Activated T-helper 1 cell treated with Interleukin-2 at 50 U/mL for 16 hours (primary cell): ENCODE measurements at places on chromosomes 5 and 9.

- DNase-seq, result no peak
These were observed 13.1 kb upstream of the TENT4A start for GRCh38 chr5:6700074-6700684.

- no peak for DNase-seq
These were observed 447.3 kb upstream of the ARRDC3 start for GRCh38 chr5:91830361-91830953.

DNA sequence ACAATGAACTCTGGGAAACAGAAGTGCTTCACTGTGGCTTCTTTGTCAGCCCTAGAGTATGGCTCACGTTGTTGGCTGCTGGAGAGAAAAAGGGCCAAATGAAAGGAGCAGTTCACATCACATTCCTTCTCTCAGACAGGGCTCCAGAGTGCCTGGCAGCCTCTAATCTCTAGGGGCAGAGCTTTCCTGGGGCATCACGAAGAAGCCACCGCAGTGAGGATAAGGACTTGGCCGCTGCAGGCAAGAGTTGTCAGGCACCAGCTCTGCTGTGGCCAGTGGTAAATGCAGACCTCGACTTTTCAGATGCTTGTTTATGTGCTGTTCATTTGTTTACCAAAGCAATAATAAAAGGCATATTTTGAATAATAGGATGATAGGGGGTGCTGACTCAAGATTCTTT, 227.2 kb downstream of the ICE1 start:
- DNase-seq, result no peak

DNA sequence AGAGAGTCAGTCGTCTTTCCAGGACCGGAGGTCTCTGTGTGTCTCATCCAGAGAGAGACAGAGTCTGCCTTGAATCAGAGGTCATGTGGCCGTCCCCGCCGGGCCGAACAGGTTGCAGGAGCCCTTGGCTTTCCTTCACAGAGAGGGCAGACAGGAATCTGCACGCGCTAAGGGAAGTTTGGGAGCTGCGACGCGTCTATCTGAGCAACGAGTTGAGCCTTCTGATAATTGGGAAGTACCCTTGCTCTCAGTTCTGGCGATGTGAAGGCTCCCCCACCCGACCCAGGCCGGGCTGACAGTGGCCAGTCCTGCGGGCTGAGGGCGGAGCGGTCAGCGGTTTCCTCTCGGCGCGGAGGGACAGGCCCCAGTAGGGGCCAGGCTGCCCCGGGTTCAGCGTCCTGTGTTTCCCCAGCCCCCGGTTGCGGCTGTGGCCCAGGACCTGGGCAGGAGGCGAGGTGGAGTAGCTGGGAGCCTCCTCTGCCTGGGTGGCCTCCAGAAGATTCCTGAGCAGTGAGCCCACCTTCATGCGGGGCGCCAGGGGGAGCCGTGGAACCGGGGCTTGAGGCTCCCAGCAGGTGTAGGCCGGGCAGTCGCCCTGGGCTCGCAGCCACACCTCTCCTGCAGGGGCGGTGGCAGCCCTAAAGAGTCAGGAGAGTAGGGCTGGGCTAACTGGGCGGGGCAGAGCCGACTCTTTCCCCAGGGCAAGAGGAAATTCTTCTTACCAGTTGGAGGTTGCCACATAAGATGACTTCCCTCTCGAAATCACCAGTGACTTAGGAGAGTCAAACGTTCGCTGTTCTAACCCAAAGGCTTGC, 13.9 kb downstream of the NR2F1 start:
- no peak for DNase-seq

GRCh38 chr9:81737871-81738507, 48.6 kb upstream of the TLE1 start:
- no peak for DNase-seq

GRCh38 chr5:116441223-116441622, 133.4 kb downstream of the SEMA6A start:
- DNase-seq, result no peak

DNA sequence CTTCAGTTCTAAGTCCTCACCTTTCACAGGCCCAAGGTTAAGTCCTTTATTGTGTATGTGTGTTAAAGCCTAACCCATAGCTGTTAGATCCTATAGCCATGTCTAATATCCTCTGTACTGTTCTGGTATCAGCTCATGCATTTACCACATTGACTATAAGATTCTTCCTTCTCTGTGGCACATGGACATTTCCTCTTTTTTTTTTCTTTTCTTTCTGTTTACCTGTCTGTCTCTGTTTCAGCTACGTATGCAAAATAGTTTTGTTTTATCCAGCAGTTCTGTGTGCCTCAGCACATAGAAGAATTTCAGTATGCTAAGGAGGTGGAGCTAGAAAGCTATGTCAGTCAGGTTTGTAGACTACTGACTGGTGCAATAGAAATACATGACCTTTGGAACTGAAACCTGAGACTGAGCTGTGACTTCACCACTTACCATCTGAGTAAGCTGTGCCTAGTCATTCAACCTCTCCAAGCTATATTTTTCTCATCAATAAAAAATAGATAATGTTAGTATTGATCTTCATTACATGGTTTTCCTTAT, 155.6 kb upstream of the VLDLR start:
- DNase-seq, result no peak

DNA sequence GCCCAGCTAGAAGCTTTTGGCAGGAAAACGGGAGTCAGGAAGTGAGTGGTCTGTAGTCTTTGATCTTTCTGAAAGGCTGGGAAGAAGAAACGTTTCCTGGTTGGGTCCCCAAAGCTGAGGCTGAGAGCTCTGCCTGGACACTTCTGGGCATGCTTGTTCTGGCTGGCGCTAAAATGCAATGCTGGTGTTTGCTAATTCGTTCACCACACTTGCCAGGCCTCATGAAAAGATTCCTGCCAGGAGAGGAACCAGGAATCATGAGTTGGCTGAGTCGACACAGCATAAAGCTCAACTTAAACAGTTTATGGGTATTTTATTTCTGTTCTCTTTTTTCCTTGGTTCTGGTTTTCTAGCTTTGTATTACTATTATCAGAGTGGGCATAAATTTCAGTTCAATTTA, 10.7 kb upstream of the PTGR1 start:
- DNase-seq, result no peak

DNA sequence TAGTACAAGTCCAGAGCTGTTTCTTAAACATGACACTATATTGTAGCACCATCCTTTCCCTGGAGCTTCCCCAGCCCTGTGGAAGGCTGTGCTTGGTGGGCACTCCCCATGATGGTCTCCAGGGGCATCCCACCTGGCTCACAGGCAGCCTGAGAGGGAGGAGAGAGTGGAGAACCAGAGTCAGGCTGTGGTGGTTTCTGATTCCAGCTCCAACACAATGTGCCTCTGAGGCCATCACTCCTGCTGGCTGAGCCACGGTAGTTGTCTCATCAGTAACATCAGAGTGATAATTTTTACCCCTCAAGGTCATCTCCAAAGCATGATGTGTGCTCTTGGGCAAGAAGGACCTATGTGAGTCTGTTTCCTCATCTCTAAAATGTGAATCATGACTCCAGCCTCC, 398.0 kb downstream of the CDK5RAP2 start:
- no peak for DNase-seq

DNA sequence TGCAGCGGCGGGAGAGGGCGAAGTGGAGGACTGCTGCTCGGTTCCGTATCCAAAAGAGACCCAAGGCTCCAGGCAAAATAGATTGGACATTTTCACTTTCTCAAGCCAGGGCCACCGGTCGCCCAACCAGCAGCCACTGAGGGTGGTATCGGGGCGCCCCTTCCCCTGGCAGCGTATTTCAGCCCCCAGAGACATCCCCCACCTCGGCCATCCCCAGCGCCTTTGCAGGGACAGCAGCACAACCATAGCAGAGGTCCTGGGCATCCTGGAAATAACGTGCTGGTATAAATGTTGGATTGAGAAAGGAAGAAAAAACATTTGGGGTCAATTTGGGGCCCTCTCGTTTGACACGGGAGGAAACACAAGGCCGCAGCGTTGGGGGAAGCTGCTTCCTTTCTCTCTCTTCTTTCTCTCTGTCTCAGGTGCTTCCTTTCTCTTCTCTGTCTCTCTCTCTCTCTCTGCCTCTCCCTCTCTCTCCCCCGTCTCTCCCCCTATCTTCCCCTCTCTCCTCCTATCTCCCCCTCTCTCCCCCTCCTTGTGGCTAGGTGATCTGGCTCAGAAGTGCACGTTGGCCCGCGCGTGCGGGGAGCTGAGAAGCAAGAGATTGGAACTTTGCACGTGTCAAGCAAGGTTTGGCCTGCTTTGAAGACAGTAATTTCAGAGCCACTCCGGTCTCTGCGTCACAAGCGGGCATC, 624 bp upstream of the RETREG1 start:
- peak; percentile 24 for DNase-seq

DNA sequence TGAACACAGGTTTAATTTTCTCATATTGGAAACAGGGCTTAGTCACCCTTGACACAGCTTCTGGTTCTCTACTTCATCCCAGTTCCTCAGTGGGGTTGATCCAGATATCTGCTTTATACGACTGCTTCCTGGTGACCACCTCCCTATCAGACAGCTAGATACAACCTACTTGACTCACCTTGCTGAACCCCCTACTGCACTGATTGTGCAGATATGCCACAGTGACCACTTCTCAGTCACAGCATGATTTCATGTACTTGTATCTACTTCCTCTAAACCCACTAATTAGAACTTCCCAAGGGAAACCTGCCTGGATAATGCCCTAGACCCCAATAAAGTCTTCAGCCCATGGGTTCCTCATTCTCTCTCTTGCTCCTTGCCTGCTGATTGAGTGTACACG, 18.4 kb upstream of the RFK start:
- no peak for DNase-seq

GRCh38 chr5:96173366-96173765, 211.7 kb upstream of the ELL2 start:
- DNase-seq, result no peak

- no peak for DNase-seq
These were observed 122.0 kb downstream of the GDNF start for GRCh38 chr5:37717613-37718431.

DNA sequence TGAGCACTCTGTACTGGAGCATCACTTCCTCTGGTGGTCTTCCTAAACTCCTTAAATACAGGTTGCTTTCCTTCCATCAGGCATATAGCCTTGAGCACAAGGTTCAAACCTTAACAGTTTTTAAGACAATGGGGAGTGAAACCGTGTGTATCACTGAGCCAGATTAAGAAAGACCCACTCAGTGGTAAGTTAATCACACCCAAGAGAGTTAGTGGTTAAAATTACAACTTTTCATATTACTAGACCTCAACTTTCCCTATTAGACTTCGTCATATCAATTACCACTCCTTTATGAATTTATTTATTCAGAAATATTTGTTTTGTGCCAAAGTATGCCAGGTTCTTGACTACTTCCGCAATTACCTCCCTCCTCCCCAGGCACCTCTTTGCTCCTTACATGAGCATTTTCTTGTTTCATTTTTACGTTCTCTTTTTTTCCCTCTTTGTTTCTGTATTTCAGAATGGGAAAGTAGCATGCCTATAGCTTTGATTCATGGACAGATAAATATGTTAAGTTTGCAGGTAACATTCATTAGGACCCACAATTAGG, 351.0 kb downstream of the KIAA0825 start:
- no peak for DNase-seq

GRCh38 chr5:114055318-114056184, 306.3 kb upstream of the KCNN2 start:
- DNase-seq, result no peak

DNA sequence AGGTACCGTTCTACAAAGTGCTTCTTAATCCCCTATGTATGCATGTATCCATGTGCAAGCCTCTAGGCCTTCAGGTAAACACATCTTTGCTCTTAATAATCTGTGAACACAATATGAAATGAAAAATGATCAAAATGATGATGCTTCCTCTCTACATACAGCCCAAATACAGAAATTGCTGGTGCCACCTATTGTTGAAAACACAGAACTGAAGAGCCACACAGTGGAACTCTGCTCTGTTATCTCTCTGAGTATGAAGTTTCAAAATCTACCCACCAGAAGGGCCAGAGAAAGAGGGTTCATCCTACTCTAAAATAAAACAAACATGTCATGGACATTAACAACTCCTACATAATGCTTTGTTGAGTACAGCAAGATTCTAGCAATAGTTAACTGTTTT, 71.3 kb downstream of the GLIS3 start:
- DNase-seq, result no peak

DNA sequence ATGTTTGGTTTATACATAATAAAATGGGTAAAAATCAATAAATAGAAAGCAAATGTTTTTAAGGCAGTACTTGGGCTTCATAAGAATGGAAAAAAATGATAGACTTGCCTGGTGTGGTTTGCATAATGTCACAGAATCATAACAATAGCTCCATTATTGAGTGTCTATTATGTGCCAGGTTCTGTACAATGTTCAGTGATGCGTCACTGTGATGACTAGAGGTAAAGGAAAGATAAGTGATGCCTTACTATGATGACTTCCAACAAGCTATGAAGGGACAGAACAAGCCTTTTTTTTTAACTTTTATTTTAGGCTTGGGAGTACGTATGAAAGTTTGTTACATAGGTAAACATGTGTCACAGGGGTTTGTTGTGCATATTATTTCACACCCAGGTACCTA, 128.8 kb downstream of the TMC1 start:
- no peak for DNase-seq
